ENCODE measurements at places on chromosomes 12 and 14.

DNA sequence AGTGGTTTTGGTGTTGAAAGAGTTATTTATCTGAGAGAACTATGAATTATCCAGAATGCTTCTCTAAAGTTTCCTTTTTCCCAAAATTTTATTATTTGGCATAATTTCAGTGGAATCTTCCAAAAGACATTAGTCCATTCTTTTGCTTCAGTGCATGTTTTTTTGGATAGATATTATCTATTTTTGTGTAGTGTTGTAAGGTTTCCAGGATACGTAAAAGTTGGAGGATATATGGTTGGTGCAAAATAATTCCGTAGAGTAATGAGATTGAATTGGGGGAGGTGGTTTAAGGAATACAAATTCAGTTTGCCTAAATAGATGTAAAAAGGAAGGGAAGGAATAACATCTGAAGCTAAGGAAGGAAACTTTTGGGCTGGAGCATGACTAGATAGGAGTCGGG, 186.6 kb downstream of the RGS6 start:
- no peak for DNase-seq

- DNase-seq, result peak; percentile 56
These were observed 72.2 kb downstream of the CLIP1 start for GRCh38 chr12:122350141-122350848.

DNA sequence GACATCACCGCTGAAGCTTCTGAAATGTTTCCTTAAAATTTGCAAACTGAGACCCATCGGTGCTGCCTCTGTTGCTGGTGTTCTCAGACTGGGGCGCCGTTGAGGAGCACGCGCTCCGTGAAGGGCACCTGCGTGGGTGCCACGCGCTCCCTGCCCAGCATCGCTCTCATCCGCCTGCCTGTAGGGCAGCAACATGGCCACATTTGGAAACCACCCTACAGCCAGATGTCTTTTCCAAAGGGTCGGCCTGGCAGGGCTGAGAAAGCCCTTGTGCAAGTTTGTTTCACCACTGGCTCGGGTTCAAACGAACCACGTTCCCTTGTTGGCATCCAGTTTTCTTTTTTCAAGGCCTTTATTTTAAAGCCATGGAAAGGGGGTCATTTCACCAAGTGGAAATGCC, 13.9 kb downstream of the ADGRD1 start:
- no peak for DNase-seq

- DNase-seq, result peak; percentile 29
These were observed 115.1 kb upstream of the PCED1B start for GRCh38 chr12:46963977-46964971.

DNA sequence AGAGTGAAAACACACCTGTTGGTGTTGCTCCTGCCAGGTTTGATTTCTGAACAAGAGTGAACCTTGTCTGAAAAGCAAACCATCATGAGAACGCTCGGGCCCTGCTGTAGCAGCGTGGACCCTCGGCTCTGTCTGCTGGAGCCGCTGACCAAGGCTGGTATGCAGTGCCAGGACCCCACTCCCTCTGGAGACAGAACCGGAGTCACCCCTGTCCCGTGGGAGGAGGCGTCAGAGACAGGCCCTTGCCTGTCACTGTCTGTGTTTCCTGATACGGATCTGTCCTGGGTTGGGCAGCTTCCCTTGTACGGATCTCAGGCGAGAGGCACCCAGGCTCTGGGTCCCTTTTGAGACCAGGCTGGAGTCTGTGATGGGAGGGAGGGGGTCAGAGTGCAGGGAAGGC, 111.6 kb downstream of the ADGRD1 start:
- peak; percentile 17 for DNase-seq

DNA sequence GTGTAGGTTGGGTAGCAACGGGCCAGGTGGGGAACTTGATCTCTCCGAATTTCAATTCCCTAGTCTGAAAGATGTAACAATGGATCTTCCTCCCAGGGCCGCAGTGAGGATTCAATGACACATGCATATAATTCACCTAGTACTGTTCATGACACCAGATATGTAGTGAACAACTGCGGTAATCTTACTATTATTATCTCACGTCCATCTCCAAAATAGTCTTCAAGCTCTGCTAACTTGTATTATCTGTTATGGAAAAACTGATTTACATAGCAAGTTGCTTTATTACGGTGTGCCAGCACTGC, 26.4 kb downstream of the MOK start:
- DNase-seq, result no peak

DNA sequence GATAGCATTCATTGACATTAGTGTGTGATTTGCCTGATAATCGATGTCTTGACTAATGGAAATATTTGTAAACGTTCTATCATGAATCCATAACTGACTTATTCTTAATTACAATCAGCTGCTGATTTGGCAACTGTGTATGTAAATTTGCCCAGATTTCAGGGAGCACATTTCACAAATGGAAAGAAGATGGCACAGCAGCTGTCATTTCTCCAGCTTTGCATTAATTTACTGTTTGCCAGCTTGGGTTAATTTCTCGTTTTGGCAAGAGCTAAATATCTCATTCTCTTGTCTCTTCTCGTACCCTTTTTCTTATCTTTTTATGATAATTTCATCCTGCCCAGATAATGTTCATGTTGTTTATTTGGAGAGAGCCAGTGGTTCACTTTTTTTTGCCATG, 22.9 kb downstream of the TDP1 start:
- DNase-seq, result no peak

- peak; percentile 92 for DNase-seq
These were observed 4.9 kb downstream of the ZNF385A start for GRCh38 chr12:54379398-54380201.

GRCh38 chr12:122614839-122615238, 87.8 kb downstream of the KNTC1 start:
- no peak for DNase-seq
